ENCODE measurements at places on chromosomes 4 and X.

DNA sequence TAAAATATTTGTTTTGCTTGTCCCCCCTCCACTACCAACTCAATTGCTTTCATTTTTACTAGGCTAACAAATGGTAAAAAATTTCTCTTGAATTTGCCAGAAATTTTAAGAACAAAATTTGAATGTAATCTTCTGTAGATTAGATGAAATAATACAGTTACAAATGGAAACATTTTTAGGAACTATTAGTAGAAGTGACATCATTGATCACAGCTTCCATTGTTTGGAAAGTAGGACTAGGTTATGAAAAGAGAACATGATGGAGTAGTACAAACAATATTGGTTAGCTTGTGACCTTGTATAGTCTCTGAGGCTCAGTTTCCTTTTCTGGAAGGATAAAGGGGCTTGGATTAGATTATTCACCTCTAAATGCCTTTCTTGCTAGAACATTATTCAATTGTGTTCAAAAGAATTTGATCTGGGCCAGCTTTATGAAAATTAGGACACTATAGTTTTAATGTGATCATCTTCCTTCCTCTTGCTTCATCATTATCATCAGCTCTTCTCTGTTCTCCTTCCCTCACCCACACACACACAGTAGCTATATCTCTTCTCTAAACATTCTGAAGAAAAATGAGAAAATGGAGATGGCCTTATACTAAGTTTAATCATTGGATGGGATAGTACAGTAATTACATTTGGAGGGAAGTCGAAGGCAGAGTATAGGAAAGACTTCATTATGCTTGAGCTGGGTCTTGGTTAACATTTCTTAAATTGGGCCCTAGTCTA is 9.9 kb downstream of the MTMR1 start:
- no peak for DNase-seq

GRCh38 chrX:72715546-72715945 is 1.4 kb upstream of the PHKA1 start:
- DNase-seq: no peak

DNA sequence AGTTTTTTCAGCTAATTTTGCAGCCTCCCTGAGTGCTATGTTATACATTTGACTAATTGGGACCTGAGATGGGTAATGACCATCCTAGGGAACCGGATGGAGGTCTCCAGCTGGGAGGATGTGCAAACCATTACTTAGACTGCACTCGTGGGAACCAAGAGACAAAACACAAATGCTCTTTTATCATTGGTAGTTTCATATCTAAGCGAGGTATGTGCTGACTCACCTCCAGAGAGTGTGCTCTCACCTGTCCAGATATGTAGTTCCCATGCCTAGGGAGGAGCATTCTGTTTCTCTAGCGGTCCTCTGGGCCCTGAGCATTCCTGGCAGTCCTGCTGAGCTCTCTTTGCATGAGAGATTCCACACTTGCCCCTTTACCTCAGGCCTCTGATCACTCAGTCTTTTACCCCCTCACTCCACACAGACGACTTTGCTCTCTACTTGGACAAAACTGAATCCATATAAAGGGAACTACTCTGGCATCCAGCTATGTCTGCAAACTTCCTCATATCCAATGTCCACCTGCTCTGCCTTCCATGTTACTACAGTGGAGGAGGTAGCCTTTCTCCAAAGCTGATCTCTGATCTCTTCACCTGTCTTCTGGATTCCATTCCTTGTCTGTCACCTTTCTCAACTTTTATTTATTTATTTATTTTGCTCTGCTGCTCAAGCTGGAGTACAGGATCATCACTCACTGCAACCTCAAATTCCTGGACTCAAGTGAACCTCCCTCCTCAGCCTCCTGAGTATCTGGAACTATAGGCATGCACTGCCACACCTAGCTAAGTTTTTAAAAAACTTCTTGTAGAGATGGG is 88.4 kb downstream of the LRP2BP start:
- DNase-seq: no peak

- no peak for DNase-seq
These were observed 168.4 kb upstream of the NPY2R start for GRCh38 chr4:155040031-155040430.

GRCh38 chr4:183727482-183727881 is 68.4 kb downstream of the TRAPPC11 start:
- DNase-seq: no peak

DNA sequence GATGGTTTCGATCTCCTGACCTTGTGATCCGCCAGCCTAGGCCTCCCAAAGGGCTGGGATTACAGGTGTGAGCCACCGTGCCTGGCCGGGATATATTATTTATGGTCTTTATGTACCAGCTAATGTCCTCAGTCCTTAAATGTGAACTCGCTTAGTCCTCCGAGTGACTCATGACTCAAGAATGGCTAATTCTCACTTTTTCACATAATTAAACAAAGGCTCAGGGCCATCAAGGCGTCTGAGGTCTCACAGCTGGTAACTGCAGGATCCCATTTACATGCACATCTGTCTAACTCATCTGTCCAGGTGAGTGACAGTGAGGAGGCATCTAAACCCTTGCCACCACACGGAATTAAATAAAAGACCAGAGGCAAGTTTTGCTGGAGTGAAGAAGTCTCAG is 73.5 kb downstream of the HS3ST1 start:
- DNase-seq: no peak

DNA sequence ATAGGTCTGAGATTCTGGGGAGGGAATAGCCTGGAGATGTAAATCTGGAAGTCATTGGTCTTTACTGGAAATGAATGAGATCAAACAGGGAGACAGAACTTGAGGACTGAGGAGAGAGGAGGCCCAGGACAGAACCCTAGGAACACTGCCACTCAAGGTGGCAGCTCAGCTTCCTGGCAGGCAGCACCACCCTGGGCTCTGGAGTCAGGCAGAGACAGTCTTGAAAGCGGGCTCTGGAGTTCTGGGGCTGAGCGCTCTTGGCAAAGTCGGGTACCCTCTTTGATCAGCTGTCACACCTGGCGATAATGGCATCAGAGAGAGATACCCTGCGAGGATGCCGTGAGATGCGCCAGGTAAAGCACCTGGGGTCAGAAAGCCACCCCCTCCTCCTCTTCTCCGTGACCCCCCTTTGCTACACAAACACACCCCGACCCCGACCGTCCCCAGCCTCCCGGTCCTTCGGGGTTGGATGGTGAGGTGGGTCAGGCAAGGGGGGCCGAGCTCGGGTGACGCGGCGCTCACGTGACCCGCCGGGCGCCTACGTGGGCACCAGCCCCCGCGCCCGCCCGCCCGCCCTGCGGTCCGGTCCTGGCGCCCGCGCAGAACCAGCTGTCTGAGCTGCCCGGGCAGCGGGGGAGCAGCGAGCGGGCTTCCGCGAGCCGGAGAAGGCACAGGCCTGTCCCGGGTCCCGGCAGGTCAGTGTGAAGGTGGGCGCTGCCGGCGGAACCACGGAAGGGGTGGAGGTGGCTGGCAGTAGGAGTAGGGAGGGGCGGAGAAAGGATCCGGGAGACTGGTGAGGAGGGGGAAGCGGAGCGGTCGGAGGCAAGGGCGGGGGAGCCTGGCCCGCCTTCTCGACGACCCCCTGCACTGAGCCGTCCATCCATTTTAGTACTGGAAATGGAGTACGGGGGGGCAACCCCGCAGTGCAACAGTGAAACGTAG is at the start of gene TCEAL3:
TCEAL3 (plus strand) TSS at position 600 of the 942 bp plus-strand sequence. CDS start 1,102 bp downstream, outside the sequence.
- DNase-seq: peak; percentile 34

- DNase-seq: no peak
These were observed 5.0 kb downstream of the ADH7 start for GRCh38 chr4:99430106-99430505.

- peak; percentile 3 for DNase-seq
These were observed 30.6 kb upstream of the ANTXR2 start for GRCh38 chr4:80103629-80104028.

DNA sequence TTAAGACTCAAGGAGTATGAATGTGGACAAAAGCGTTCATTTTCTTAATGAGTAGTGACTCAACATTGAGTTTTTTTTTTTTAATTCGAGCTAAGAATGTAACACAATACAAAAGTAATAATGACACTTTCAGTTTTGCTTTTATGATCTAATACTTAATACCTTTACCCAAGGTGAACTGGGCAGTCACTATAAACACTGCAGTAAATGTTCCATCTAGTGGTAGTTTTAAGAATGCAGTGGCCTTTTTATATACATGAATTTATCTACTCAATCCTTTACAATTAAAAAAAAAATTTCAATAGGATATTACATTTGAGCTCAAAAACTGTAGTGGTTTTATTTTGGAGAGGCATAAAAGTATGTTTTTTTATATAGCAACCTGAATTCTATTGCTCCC is 33.9 kb downstream of the PDK3 start:
- DNase-seq: peak; percentile 12

GRCh38 chrX:40148385-40149285 is 50.9 kb upstream of the BCOR start:
- no peak for DNase-seq

DNA sequence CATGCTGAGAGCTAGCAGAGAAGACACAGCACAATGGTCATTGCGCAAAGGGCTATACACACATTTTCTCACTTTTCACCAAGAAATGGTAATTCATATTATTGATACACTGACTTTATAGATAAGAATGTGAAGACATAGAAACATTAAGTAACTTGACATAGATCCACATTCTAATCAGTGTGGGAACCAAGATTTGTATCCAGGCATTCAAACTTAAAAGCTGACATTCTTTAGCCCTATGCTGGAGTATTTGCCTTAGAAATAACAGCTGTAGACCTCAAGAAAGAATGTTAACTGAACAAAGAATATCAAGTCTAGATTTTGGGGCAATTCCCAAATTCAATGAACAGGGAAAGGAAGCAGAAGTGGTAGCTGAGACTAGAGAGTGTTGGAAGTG is 384.8 kb downstream of the IL15 start:
- no peak for DNase-seq

GRCh38 chrX:133776072-133776471 is 209.3 kb downstream of the GPC3 start:
- no peak for DNase-seq

DNA sequence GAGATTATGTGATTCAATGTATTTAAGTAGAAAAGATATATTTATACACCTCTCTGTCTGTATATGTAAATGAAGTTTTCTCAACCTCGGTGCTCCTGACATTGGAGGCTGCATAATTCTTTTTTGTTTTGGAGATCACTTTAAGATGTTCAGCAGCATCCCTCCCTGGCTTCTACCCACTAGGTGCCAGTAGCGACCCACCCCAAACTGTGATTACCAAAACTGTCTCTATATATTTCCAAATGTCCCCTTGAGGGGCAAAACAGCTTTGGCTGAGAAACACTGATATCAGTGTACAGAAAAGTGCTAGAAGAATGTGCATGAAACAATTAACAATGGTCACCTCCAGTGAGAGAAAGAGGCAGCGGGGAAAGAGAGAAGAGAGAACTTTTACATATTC is 51.2 kb downstream of the DCX start:
- no peak for DNase-seq

- no peak for DNase-seq
These were observed 29.9 kb downstream of the TKTL1 start for GRCh38 chrX:154325541-154325940.

DNA sequence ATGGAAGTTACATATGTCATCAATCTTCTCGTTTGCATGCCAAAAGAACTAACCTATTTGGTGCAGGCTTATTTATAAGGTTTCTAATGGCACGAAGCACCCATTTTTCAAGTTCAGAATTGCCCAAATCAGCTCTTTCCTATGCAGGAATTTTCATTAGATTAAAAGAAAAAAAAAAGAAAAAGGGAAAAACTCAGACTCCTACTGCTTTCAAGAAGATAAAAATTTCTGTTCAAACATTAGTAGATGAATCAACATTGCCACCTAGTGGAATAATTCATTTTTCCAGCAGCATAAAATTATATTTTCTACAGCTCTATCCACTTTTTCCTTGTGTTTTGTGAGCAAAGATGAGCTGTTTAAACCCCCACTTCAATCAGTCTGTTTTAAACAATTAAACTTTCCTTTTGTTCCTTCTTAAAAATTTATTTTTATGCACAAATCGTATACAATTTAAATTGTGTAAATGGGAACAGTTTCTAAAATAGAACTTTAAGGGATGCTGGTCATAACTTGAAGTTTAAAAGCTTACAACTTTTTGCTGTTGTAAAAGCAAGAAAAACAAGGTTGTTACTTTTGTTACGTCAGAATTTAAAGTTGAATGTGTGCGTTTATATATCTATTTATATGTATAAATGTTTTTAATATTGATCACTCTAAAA is 309.9 kb downstream of the ARAP2 start:
- peak; percentile 16 for DNase-seq

DNA sequence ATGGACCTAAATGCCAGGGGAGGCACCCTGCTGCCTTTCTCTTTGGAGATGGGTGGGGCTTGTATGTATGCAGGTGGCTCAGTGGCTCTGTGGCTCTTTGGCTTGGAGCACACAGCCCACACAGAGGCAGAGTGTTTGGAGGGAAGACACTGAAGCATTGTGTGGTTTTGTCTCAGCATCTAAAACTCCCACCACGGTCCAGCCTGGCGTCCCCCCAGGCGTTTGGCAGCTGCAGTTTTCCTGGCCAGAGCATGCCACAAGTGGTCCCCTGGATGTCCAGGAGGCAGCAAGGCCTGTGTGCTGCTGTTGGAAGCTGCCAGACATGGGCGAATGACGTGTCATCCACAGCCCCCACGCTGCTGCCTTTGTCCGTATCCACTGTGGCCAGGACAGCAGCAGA is 32.2 kb upstream of the PSAPL1 start:
- no peak for DNase-seq

GRCh38 chrX:6383488-6383887 is 151.4 kb downstream of the VCX3A start:
- no peak for DNase-seq

- DNase-seq: no peak
These were observed 2.3 kb downstream of the DUSP9 start for GRCh38 chrX:153649178-153649914.

DNA sequence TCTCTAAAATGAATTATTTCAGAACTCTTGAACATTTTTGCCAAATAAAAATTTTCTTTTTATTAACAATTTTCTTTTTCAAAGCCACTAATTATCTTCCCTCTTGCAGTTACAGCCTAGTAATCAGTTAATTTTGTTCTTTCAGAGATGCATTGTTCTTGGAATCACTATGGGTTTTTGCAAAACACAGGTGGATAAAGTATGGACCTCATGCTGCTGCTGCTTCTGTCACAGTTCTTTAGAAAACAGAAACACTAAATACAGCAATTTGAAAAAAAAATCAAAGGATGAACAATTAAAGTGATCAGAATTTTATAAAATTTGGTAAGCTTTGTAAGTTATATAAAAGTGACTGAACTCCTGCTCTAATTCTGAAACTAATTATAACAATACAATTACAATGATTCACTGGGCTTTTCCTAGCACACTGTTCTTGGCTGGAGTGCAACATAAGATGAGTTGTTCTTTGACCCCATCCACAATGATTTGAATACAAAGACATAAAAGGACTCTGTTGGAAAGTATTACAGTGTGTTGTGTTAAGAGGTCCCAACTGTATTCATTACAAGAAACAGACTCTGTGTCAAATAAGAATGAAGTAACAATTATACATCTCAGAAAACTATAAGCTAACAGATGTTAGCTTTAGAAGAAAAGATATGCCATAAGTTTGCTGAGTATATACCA is 59.4 kb upstream of the GK2 start:
- DNase-seq: no peak

- no peak for DNase-seq
These were observed 16.7 kb downstream of the SEL1L3 start for GRCh38 chr4:25845841-25846653.
